ENCODE measurements at places on chromosomes 3 and 15.

DNA sequence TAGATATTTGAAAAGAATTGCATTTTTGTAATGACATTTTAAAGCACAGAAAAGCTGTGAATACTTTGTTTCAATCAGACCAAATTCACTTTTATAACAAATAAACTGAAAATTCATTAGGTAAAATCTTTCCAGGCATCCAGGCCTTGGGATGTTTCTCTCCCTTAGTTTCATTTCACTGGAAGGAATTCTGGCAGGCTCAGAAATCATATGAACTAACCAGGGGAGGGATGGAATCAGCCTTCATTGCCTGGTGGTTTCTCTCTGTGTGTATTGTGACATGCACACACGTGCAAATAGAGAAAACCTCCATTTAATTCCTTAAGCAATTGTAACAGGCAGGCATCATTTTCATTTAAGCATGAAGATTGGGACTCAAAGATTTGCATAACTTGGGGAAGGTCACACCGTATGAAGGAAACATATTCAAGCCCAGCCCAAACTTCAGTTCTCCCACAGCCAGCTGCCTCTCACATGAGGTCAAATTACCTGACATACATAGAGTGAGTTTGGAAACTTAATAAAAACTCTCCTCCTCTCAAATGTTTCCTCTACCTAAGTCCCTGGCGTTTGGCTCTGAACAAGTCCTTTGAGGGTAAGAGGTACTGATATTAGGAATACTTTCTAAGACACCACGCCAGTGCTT lies 376.1 kb upstream of the MCTP2 start:
- DNase-seq = no peak

DNA sequence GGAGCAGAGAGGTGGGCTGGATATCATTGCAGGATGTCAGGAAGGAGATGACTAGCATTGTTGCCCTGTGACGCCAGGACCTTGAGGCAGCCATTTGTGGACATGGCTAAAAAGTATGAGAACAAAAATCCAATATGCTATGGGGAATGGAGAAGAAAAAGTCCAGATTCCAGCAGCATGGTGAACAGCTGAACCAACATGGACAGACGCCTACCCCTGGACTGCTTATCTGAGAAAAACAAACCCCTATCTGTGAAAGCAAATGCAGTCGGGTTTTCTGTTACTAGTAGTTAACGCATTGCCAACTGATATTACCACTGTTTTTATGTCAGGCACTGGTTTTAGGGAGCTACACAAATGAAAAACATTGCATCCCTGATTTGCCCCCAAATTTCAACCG lies 251.2 kb upstream of the RORA start:
- no peak for DNase-seq

DNA sequence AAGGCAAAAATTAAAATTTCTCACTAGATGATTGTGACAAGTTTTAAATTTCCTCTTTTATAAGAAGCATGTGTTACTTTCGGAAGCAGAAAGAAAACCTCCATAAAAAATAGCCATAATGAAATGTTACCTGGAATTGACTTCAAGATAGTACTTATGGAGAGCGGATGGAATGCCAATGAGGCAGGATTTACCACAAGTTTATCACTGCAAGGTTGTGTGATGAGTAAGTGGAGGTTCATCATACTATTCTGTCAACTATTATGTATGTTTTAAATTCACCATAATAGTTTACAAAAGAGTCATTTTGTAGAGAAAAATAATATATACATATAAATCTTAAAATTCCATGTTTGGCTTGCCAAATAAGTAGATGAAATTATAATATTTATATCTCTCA lies 230.3 kb downstream of the SCAPER start:
- no peak for DNase-seq

- no peak for DNase-seq
Measured at GRCh38 chr3:99485286-99485685, 153.1 kb upstream of the COL8A1 start.

- DNase-seq = no peak
Measured at GRCh38 chr3:115380883-115381572, 233.9 kb upstream of the ZBTB20 start.

- DNase-seq = no peak
Measured at GRCh38 chr3:129428007-129428375, 445 bp downstream of the EFCAB12 start.

DNA sequence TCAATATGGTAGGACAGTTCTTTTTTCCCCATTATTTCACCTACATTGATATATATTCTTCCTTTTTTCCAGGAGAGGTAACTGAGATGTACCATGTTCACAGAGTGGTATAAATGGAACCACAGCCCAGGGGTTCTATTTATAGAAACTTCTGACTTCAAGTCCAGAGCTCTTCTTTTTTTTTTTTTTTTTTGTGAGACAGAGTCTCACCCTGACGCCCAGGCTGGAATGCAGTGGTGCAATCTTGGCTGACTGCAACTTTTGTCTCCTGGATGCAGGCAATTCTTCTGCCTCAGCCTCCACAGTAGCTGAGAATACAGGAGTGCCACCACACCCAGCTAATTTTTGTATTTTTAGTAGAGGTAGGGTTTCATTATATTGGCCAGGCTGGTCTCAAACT lies 267.1 kb upstream of the TPRG1 start:
- no peak for DNase-seq

- DNase-seq = no peak
Measured at GRCh38 chr3:140494970-140495369, 182.9 kb upstream of the TRIM42 start.

GRCh38 chr15:85154061-85154460 lies 172.4 kb downstream of the PDE8A start:
- DNase-seq = no peak

DNA sequence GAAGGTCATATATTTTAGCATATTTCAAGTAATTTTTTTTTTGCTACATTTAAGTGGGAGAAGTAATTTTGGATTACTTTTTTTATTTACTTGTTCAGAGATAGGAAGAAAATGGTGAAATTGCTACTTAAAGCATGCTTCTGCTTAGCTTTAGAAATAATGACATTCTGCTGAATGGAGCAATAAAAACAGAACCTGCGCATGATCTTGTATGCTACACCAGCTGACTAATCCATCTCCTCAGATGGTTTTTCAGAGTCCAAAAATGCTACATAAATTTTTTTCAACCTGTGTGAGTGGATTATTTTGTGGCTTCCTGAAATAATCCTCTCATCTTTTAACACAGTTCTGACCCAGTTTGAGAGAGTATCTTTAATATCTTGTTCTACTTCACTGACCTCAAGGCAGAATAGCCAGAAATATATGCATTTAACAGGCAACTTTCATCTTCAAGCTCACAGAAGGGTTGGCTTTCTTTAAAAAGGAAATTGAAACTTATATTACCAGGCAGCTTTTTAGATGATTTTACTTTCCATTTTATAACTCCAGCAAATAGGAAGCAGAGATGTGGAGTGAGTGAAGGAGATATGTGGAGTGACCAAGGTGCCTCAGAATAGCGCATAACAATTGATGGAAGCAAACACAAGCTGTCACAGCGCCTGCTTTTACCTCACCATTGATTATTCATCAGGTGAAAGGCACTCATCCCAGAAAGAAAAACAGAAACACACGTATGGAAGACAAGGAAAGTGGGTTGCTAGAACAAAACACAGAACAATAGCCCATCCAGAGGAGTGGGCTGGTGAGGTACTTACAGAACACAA lies 136.6 kb downstream of the TGFBR2 start:
- no peak for DNase-seq

DNA sequence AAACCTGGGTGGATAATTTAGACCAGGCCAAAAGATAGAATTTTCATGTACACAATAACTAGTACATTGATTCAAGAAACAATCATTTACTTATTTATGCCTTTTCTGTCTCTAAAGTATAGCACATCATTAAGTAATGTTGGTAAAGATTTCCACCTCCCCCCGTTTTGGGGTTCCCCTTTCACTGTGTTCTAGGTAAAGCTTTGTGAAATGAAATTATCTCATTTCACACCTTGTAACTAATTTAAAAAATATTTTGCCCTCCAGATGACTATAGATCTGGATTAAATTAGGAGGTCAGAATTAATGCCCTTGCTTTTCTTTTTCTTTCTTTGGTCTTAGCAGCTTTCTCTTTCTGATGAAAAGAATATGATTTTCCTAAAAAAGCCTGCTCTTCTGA lies 328.5 kb upstream of the TBC1D5 start:
- DNase-seq = no peak

DNA sequence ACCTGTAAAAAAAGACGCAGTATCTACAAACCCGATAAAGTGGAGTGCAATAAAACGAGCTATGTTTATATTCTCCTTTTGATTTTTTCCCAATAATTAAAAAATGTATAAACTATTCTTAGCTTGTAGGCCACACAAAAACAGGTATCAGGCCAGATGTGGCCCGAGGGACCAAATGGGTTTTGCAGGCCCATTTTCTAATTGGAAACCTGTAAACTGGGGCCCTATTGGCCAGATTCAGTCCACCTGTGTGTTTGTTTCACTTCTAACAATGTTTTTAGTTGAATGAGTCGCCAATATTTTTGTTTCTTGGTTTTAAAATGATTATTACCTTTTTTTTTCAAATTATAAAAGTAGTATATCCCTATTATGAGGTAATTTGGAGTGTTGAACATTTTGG lies 29.7 kb downstream of the ZBTB38 start:
- no peak for DNase-seq

GRCh38 chr3:168081171-168081771 lies 14.5 kb downstream of the GOLIM4 start:
- no peak for DNase-seq

DNA sequence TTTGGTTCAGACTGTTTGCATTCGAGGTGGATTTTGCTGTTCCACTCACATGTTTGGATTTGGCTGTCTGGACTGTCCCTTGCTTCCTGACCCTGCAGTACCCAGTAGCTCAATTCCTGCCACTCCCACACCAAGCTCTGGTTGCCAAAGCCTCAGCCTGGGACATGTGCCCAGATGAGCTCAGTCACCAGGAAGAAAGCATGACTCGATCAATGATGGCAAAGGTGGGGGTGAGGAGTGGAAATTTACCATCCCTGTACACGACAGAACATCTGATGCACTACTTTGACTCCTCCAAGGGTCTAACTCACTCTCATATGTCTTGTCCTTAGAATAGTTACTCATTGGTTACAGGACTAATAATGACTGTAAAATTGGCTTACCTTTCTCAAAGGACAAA lies 45.2 kb downstream of the ZNF385D start:
- DNase-seq = no peak

GRCh38 chr3:128040660-128041059 lies 11.6 kb upstream of the SEC61A1 start:
- DNase-seq = no peak

Data from LoVo (cell line).